CD4-positive, alpha-beta T cell treated with Interleukin-4 for 4 hours (primary cell): ENCODE measurements at places on chromosomes 7 and 10.
A peak's percentile ranks its signal among the peaks of the same experiment; 100 is the strongest.

DNA sequence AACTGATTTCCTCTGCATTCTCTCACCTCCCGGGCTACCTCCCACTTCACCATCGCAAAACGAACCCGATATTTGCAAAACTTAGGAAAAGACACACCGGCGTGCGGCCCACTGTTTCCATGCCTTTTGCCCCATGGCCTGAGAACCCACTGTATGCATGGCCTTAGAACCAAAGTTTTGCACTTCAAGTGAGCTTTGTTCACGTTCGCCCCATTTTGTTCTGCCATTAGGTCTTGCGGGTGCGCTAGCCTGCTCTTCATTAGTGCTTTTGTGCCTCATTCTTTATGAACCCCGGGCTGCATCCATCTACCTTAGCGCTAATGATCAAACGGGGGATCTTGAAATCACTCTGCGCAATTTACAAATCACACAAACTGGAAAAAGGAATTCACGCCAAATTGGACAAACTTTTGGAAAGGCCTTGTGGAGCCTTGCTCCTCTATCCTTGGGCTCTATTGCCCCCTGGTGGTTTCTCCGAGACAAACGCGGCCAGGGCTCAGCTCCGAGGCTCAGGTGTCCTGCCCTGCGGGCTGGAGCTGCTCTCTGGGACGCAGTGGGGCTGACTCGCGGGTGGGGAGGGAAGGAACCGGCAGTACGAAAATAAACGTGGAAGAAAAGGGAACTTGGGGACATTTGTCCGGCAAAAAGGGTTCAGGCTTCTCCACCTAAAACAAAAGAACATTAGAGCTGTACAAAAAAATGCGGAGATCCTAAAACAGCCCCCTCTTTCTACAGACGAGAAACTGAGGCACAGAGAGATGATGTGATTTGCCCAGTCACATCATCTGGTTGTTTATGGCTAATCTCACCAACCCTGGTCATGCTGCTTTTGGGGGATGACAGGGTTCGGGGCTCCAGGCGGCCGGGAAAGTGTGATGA, 300.4 kb upstream of the NFE2L3 start:
- DNase-seq: peak; percentile 35

- no peak for DNase-seq
Measured at GRCh38 chr7:101494602-101495329, 132.1 kb downstream of the COL26A1 start.

DNA sequence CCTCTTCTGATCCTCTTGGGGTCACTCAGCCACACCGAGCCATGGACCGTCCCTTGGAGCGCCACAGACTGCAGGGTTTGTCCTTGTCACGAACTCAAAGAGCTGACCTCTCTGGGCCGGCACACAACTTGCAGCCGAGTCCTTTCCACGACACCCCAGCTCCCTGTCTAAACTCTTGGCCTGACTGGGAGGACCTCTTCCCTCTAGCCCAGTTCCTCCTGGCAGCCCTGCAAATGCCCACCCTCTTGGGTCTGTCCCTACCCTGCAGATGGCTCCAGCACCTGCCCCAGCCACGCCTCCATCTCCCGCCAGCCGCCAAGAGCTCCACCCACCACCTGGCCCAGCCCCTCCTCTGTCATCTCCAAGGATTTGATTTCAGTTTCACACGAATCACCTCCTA, 339.2 kb downstream of the DNAJB6 start:
- DNase-seq: no peak

DNA sequence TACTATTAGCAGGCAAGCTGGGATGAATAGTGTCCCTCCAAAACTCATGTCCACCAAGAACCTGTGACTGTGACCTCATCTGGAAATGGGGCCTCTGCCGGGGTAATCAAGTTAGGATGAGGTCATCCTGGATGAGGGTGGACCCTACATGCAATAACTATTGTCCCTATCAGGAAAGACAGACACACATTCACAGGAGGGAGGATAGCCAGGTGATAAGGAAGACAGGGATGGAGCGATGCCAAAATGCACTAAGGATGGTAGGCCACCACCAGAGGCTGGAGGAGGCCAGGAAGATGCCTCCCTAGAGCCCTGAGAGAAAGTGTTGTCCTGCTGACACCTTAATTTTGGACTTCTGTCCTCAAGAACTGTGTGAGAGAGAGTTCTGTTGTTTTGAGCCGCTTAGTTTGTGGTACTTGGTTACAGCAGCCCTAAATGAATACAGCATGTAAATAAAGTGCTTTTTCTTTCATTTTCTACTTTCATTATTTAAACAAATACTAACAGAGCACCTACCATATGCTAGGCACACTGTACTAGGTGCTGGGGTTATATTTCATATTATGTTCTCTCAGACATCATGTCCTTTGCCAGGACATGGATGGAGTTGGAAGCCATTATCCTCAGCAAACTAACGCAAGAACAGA, 111.9 kb downstream of the USP6NL start:
- DNase-seq: no peak

GRCh38 chr10:26821699-26822570, 38.8 kb downstream of the ABI1 start:
- no peak for DNase-seq

DNA sequence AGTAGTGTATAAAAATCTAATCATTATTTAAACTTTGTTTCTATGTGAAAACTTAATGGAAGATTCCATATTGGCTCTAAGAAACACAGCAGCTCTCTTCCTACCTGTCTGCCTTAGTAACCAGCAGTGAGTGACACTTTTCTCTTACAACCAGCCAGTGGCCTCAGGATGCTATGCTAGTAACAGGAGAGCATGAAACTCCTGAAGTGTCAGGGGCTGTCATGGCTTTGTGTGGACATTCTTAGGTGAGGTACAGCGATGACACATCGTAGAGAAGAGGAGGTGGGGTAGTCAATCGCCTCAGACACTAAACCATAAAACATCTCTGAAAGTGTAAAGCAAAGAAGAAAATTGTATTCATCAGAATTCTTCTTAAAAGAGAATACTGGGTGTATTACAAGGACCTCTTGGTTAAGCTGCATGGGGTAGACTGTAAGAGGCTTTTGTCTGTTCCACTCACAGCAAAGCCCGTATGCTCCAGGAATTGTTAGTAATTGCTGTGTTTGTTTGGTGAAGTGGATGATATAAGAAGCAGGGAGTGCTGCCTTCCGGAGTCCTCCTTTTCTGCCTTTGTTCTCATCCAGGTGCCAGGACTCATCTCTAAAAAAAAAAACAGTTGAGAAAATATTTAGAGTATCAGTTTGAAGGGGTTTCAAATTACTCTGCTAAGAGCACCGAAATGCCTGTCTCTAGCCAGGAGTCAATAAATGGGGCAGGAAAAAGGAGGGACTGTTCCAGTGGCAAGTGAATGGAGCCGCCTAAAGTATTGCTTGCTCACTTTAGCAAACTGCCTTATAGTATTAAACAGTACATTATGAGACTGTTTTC, 518.8 kb downstream of the CNTNAP2 start:
- DNase-seq: no peak

- DNase-seq: no peak
Measured at GRCh38 chr10:131033166-131034085, 278.1 kb downstream of the TCERG1L start.

GRCh38 chr7:44534087-44534486, 7.0 kb downstream of the NPC1L1 start:
- no peak for DNase-seq

DNA sequence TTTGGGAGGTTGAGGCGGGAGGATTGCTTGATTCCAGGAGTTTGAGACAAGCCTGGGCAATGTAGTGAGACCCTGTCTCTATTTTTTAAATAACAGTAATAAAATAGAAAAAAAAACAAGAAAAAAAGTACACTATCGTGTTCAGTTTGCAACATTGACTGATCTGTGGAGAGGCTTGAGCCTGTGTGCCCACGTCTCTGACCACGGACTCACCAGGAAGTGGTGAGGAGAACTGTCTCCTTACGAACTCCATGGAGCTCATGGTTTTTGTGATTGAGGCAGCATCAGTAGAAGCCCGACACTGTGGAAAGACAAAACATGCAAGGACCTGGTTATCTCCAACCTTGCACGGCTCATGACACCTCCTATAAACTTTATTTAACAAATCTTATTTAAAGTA, 23.9 kb upstream of the DNAJB6 start:
- DNase-seq: no peak

DNA sequence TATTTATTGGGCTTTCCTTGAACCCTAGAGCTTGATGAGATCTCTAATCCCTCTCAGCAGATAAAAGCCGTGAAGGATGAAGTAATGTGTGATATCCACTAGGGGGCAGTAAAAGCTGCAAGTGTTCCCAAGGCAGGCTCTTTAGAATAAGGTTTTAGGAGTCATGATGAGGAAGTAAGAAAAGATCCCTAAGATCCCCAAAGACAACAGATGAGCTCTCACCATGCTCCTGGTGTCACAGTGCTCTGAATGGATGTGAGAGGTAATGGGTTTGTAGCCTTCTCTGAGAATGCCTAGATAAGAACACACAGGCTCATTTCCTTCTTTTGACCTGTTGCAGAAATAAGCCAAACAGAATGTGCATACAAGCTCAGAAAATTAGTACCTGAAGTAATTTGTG, 70.4 kb upstream of the ITPRID1 start:
- DNase-seq: peak; percentile 20

DNA sequence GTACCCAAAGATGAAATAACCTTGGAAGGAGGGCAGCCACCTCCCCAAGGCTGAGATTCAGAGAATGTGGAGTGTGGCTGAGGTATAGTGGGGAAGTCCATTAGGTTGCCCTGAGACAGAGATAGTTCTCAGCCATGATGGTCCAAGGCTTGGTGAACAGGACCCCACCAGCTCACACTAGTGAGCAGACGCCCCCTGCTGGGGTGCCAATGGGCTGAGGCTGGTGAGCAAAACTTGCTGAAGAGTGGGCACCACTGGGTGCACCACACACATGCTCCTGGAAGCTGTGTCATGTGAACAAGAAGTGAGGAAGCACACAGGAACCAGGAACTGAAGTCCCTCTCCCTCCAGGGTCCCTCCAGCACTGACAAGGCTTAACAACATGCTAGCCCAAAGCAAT, 8.9 kb downstream of the FBXL13 start:
- DNase-seq: peak; percentile 23

DNA sequence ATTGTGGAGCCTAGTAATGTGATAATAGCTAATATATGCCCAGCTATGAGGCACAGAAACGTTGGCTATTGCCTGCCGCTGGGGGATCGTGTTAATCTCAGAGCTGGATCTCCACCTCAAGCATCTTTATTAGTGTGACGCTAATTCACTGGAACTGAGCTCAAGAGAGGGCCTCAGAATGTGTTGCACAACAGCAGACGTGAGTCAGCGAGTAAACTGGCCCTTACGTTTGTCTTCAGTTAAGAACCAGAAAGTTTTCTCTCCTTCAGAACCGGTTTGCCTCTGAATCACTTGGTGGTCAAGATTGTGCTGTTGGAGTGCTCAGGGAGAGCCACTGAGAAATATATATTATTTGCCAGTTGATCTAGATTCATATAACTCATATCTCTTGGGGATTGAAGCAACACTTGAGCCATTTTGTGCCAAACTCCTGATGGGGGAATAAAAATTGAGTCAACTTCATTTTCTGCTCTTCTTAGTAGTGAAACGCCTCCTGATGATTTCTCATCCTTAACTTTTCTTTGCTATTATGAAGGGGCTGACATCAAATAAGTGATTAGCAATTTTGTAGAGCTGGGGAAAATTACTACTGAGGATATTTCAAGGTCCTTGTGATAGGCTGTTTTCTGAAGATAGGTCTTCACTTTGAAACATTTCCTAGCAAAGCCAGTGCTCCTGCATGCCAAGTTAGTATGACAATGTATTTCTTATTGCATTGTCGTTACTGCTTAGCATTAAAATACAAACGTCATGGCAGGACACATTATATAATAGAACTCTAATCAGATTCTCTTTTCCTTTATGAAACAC, 22.3 kb downstream of the BZW2 start:
- DNase-seq: peak; percentile 10

GRCh38 chr10:47082055-47082784, 171.0 kb downstream of the PTPN20 start:
- no peak for DNase-seq

DNA sequence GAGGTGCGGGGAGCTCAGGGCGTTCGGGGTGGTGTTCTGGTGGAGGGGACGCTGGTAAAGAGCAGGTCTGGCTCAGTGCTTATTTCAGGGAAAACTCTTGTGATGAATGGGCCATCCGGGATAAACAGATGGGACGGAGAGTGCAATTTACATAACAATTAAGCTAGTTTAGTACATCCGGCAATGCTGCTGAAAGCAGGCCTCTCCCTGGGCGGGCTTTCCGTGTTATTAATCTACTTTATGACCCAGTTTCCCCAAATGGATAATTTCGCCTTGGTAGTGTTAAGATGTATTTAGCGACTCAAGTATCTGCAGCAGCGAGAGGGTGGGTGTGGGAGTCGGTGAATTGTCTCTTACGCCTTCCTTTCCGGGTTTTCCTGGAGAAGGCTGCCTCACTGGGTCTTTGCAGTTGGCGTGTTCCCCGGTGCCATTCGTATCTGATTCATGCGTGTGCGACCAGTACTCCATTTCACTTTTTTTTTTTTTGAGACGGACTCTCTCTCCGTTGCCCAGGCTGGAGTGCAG, 25.2 kb downstream of the FOXK1 start:
- no peak for DNase-seq
